Caco-2 (cell line): ENCODE measurements at places on chromosomes 1 and 21. TPM values are rescaled to one million over a fixed set of nuclear protein-coding genes. Genes with fewer than 3 reads are reported as not detected.

GRCh38 chr1:212903664-212904063 is 45.6 kb downstream of the FLVCR1 start:
- H3K27ac ChIP-seq: no peak overlapping the region
- no peak for DNase-seq
- no peak overlapping the region for H3K4me3 ChIP-seq
- no peaks in the 10 kb centered on the region for H3K27me3 ChIP-seq
- no peaks in the 10 kb centered on the region for H3K4me1 ChIP-seq

GRCh38 chr1:41003640-41004220 is 17.8 kb downstream of the SLFNL1 start:
- no peak for DNase-seq
- no peaks in the 10 kb centered on the region for H3K36me3 ChIP-seq
- H3K27ac ChIP-seq: no peak overlapping the region
- H3K27me3 ChIP-seq: no peaks in the 10 kb centered on the region
- H3K4me3 ChIP-seq: no peak overlapping the region

GRCh38 chr1:1167398-1167821 is 6.3 kb upstream of the TTLL10 start:
- DNase-seq: no peak
- H3K27ac ChIP-seq: no peak overlapping the region
- no peak overlapping the region for H3K4me3 ChIP-seq

GRCh38 chr1:113928187-113928930 is 765 bp upstream of the HIPK1 start:
- H3K4me3 ChIP-seq: peak overlapping the region; percentile 82
- H3K27ac ChIP-seq: peak overlapping the region; percentile 92
- no peaks in the 10 kb centered on the region for H3K27me3 ChIP-seq
- no peak for DNase-seq

GRCh38 chr1:221089803-221090202 is 210.6 kb downstream of the HLX start:
- H3K36me3 ChIP-seq: no peaks in the 10 kb centered on the region
- H3K4me3 ChIP-seq: no peak overlapping the region
- H3K4me1 ChIP-seq: no peaks in the 10 kb centered on the region
- no peaks in the 10 kb centered on the region for H3K27me3 ChIP-seq
- DNase-seq: no peak

DNA sequence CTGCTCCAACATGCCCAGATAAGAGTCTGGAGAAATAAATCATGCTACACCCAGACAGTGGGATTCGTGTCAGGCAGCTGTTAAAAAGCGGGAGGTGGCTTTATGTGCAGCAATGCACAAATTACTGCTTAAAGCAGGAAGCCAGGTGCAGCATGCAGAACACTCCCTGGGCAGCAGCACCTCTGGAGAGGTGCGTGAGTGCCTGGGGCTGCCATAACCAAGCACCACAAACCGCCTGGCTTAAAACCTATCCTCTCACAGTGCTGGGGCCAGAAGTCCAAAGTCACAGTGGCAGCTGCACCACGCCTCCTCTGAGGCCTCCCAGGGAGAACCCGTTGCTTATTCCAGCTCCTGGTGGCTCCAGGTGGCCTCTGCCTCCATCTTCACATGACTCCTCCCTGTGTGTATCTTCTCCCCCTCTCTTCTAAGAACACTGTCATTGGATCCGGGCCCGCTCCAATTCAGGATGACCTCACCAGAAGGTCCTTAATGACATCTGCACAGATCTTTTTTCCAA is 115.6 kb downstream of the SIK1 start:
- H3K4me3 ChIP-seq: no peak overlapping the region
- H3K27ac ChIP-seq: peak overlapping the region; percentile 1
- no peaks in the 10 kb centered on the region for H3K36me3 ChIP-seq
- no peaks in the 10 kb centered on the region for H3K27me3 ChIP-seq

DNA sequence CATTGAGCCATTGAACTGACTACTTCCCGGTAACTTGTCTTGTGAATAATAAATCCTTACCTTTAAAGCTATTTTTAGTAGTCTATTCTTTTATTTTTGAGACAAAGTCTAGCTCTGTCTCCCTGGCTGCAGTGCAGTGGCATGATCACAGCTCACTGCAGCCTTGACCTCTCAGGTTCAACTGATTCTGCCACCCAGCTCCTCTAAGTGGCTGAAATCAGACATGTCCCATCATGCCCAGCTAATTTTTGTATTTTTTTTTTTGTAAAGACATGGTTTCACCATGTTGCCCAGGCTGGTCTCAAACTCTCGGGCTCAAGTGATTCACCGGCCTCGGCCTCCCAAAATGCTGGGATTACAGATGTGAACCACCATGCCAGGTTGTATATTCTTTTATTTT is 59.3 kb upstream of the PTGS2 start:
- DNase-seq: no peak
- H3K4me1 ChIP-seq: no peaks in the 10 kb centered on the region
- H3K4me3 ChIP-seq: no peak overlapping the region
- no peak overlapping the region for H3K27ac ChIP-seq
- no peaks in the 10 kb centered on the region for H3K27me3 ChIP-seq
- H3K36me3 ChIP-seq: no peaks in the 10 kb centered on the region

GRCh38 chr1:35591211-35591610 is 18.1 kb downstream of the TFAP2E start:
- no peaks in the 10 kb centered on the region for H3K27me3 ChIP-seq
- H3K4me3 ChIP-seq: no peak overlapping the region
- no peak for DNase-seq
- no peaks in the 10 kb centered on the region for H3K36me3 ChIP-seq
- H3K4me1 ChIP-seq: no peaks in the 10 kb centered on the region
- no peak overlapping the region for H3K27ac ChIP-seq

DNA sequence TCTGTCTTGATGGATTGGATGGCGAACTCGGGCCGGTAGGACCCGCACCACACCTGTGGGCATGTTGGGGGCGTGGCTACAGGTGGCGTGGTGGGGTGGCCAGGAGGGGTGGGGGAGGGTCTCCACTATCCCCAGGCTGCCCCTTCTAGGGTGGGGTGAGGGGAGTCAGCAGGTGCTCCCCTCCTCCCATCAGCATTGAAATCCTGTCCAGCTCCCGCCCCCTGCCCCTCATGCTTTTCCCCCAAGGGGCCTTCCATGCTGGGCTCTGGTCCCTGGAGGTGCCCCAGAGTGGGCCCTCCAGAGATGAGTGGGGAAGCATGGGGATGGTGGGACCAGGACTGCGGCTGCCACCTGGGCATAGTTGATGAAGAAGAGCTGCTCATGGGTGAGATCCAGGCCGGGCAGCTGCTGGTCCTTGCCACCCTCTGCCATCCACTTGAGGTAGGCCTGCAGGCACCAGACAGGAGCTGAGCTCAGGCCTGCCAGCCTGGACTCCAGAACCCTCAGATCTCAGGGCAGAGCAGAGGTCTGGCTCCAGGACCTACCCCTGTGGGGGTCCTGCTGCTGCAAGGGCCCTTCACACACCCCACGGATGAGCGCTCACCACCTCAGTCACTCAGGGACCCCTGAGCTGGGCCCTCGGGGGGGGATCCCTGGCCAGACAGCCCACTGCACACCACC is 5.1 kb downstream of the PRXL2B start:
- H3K4me1 ChIP-seq: no peaks in the 10 kb centered on the region
- no peaks in the 10 kb centered on the region for H3K36me3 ChIP-seq
- H3K27ac ChIP-seq: no peak overlapping the region
- DNase-seq: peak; percentile 13

- no peaks in the 10 kb centered on the region for H3K27me3 ChIP-seq
- H3K36me3 ChIP-seq: no peaks in the 10 kb centered on the region
- H3K4me3 ChIP-seq: no peak overlapping the region
- H3K4me1 ChIP-seq: no peaks in the 10 kb centered on the region
- no peak overlapping the region for H3K27ac ChIP-seq
- no peak for DNase-seq
These were observed 27.0 kb downstream of the ZZZ3 start for GRCh38 chr1:77655431-77655974.

- H3K4me1 ChIP-seq: peaks cover 5% of the 10 kb centered on the region; the same call in 1 of the 2 replicates
- H3K27ac ChIP-seq: no peak overlapping the region
- H3K27me3 ChIP-seq: no peaks in the 10 kb centered on the region
- H3K36me3 ChIP-seq: no peaks in the 10 kb centered on the region
- no peak overlapping the region for H3K4me3 ChIP-seq
These were observed 182.9 kb upstream of the DPYD start for GRCh38 chr1:98103617-98104285.

GRCh38 chr1:24047110-24047477 is 64.8 kb downstream of the MYOM3 start:
- H3K36me3 ChIP-seq: no peaks in the 10 kb centered on the region
- peaks cover 11% of the 10 kb centered on the region; the same call in 1 of the 2 replicates for H3K4me1 ChIP-seq
- H3K27me3 ChIP-seq: no peaks in the 10 kb centered on the region
- peak; percentile 25 for DNase-seq
- no peak overlapping the region for H3K4me3 ChIP-seq
- no peak overlapping the region for H3K27ac ChIP-seq

- H3K4me3 ChIP-seq: no peak overlapping the region
- H3K36me3 ChIP-seq: no peaks in the 10 kb centered on the region
- H3K27ac ChIP-seq: no peak overlapping the region
- DNase-seq: no peak
These were observed 36.5 kb upstream of the GPR157 start for GRCh38 chr1:9165396-9165795.

Gene KIRREL1
- total RNA-seq: 41.5 and 45.4 TPM in 2 replicates

Gene SMIM1
- total RNA-seq: 7.1 and 9.4 TPM in 2 replicates

Gene GCSAML
- total RNA-seq: not detected in 2 replicates

Gene KLF18
- not detected in 2 replicates for total RNA-seq

Gene PRKCZ
- 45.9 and 48.7 TPM in 2 replicates for total RNA-seq

Gene VWA1
- 73.7 and 74.7 TPM in 2 replicates for total RNA-seq

Gene TTC22
- 8.8 and 9.9 TPM in 2 replicates for total RNA-seq
